ENCODE measurements at places on chromosomes 12 and 14.

DNA sequence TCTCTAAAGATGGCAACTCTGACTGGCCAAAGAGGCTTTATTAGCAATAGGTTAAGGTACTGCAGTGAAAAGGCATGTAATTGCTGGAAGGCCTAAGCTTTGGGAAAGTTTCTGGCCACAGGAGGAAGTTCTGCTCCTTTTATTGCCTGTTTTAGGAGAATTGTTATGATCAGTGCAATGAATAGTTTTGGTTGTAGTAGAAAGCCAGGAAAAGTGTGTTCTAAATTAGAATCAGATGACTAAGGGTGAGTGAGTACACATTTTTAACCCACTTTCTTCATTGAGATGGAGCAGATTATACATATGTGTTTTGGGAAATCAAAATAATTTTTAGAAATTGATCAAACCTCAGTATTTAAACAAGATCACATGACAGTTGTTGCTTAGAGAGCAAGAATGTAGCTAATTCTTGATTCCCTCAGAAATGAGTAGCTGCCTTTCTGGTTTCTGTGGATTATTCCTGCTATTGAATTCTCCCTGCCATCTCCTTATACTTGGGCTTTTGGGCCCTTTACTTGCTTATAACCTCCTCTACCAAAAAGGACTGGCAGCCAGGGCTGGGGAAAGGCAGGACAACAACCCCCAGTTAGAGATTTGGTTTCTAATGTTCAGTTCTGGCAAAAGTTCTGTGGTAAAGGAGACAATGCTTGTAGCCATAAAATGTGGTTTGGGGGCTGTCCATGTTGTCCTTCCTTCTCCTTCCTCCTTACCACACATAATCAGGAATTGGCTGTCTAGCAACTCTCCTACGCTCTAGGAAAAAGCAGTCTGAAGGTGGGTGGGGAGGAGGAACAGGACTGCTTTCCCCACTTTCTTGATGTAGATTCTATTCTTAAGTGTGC, 217.1 kb downstream of the SLC38A4 start:
- DNase-seq, result no peak

GRCh38 chr14:79861111-79861510, 350.2 kb downstream of the DIO2 start:
- DNase-seq, result no peak

DNA sequence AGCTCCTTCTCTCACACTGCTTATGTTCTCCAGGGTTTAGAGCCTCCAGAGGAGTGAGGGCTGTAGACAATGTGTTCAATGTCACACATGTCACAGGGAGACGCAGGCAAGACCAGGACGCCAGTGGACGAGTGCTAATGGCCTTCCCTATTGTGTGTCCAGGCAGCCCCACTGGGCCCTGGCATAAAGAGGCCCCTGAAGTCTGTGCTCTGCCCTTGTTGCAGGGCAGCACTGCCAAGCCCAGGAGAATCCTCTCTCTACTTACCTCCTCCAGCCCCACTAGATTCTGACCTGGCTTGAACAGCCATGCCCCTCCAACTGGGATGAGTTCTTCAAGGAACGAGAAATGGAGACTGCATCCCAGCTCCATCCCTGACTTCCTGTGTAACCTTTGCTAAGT, 24.8 kb upstream of the TMEM106C start:
- no peak for DNase-seq

DNA sequence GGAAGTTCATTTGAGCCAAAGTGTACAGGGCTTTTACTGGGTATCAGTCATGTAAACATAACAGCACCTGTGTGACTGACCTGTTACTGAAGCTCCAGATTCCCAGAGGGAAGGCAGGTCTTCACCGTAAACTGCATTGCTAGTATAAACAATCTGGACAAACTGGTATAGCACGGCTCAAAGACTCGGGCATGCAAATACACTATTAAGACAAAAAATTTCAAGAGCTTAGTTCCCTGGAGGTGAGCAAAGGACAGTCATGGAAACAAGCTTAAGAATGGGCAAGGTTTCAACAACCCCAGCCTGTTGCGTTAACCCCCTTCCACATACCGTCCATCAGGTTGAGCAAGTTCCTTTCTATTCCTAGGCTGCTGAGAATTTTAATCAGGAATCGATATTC, 9.4 kb downstream of the PARP11 start:
- DNase-seq, result no peak

GRCh38 chr12:64583771-64584421, 26.4 kb upstream of the RASSF3 start:
- no peak for DNase-seq

GRCh38 chr12:56484566-56484965, 3.4 kb downstream of the GLS2 start:
- no peak for DNase-seq

- DNase-seq, result no peak
Measured at GRCh38 chr14:68028075-68028474, 208.5 kb downstream of the RAD51B start.

DNA sequence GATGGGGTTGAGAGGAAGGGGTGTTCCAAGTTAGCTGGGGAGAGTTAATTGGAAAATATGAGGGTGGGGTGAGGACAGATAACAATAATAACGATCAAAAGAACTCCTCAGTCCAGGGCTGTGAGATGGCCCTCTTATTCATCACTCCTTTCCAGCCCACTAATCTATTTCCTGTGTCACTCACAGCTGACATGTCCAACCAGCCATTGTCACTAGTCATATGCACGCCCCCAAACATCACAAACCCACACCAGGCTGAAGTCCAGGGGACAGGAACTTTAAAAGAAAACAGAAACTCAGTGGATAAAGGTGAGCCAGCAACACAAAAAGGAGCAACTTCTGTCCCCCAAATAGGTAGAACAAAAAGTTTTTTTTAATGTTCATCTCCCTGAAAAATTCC, 911 bp downstream of the CALCOCO1 start:
- DNase-seq, result no peak

DNA sequence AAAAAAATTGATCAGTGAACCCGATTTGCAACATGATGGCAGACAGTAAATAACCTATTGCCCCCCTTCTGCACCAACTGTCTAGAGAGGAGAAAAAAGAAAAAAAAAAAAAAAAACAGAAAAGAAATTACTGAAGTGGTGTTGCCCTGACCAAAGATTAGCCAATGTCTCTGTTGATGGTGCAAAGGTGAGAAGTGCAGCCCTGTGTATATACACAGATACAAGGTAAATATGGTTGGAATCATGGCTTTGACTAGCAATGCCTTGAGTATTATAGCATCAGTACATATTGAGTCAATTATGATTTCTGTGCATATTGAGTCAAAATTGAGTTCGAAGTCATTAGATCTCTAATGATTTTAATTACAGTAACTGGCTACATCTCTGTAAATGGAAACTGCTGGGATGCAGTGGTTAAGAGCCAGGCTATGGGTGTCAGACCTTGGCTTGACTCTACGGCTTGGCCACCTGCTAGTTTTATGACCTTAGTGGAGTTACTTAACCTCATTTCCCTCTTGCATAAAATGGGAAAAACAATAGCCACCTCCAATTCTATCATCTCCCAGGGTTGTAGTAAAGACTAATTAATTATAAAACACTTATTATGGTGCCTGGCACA, 51.0 kb downstream of the EGLN3 start:
- DNase-seq, result no peak

- DNase-seq, result peak; percentile 74
Measured at GRCh38 chr14:99271951-99272631, at the start of gene BCL11B. Gene BCL11B (minus strand): TSS chr14:99272197. CDS start chr14:99271218, 979 bp downstream.

DNA sequence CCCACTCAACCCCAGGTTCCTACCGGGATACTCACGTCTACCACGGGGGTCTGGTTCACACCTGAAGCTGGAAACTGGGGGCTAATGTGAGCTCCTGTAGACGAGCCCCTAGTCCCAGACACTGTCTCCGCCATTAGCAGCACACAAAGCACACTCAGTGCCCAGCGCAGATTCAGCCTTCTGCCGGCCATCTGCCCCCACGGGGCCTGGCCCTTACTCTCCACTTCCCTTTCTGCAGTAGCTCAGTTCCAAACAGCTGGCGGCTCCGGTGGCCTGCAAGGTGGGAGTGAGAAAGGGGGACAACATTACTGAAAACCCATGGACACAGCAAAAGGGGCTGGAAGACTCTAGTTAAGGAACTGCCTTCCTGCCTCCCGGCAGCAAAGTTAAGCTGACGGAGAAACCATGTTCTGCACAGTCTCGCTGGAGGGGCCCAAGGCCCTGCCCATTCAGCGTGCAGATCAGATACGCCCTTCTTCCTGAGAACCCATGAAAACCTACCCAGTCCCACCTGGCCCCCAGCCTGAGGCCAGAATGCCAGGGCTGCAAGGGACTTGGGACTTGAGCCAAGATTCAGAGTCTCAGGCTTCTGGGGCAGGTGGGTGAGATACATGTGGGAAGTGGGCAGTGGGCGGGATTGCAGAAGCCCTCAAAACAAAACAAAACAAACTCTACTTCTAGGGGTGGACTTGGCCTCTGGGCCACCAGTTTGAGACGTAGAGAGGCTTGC, 2.1 kb downstream of the SLC8B1 start:
- DNase-seq, result no peak

DNA sequence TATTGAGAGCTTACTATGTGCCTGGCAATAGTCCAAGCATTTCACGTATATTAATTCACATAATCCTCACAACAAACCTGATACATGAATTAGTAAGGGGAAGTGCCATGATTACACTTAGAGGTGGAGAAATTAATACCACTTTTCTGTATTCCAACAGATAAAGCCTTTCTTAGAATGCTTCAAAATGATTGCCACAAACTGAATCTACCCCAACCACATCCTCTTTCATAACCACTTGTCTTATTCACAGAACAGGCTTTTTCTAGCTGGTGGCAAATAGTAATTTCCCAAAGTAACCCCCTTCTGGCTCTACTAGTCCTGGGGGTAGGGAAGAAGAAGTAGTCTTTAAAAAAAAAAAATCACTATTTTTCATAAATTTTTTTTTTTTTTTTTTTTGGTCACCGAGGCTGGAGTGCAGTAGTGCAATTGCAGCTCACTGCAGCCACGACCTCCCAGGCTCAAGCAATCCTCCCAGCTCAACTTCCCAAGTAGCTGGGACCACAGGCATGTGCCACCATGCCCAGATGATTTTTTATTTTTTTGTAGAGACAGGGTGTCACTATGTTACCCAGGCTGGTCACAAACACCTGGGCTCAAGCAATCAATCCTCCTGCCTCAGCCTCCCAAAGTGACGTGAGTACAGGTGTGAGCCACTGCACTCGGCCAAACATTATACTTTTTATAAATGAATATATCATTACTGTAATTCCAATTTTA, 59.0 kb upstream of the ARID2 start:
- no peak for DNase-seq

- no peak for DNase-seq
Measured at GRCh38 chr12:120252071-120252906, 13.2 kb downstream of the PXN start.

DNA sequence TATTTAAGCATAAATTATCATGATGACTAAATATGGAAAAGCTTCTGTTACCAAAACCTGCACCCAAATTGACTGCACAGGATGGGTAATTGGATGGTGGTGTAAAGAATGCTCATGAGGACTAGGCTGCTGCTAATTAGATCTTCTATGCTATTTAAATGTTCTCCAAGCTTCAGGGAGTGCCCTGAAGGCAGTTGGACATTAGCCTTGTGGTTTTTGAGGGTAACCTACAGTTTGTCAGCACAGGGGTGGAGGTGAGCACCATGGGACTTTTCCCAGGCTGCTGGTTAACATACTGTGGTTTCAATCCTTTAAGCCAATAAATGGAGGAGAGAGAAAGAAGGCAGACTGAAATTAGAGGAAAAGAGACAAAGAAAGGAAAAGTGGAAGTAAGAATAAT, 145.0 kb downstream of the WIF1 start:
- no peak for DNase-seq

- DNase-seq, result no peak
Measured at GRCh38 chr14:61558271-61558670, 137.0 kb upstream of the HIF1A start.

- no peak for DNase-seq
Measured at GRCh38 chr14:100025111-100025510, 40.1 kb upstream of the EVL start.

DNA sequence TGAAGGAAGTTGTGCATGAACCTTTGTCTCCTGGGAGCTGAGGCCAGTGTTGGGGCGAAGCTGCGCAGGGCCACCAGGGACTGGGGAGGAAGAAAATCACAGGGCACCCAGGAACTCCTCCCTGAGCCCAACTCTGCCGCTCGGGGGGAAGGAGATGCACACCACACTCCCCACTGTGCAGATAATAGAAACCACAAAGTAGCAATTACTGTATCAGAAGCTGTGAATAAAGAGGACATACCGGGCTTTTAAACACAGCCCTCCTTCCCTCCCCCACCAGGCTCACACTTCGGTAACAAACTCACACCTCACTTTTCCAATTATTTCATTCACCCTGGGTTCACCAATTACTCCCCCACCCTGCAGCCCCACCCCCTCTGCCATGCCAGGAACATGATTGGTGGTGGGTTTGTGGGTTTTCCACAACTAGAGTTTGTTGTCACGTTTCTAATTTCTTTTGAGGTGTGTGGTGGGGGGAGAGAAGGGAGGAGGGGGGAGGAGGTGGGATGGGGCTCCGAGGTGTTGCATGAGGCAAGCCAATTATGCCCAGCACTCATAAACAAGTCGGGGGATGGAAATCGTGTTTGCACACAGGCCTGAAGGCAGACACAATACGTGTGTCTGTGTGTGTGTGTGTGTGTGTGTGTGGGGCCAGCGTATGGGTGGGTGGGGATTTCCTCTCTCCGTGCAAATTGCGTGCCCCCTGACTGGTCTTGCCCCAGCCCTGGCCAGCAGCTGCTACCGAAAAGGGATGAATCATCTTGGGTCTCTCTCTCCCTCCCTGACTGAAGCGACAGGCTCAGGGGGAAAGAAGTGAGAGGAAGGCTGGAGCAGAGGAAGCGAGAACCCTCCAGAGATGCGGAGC, 103.3 kb downstream of the RBM19 start:
- no peak for DNase-seq

DNA sequence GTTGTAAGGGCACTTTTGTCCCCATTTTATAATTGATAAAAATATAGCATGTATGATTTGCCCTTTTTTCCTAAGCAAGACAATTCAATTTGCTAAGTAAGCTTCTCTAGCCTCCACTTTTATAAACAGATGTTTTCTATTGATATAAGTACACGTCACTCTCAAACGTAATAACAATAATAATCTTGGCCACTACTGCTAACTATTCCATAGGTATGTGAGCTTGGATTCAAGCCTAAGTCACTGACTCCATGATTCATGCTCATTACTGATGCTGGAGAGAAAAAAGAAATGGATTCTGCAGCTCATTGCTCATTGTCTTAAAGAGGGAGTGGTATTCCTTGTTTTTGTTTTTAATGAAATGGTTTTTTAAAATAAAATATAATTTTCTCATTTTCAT, 661.0 kb downstream of the GALC start:
- DNase-seq, result no peak

- DNase-seq, result no peak
Measured at GRCh38 chr14:91233936-91234790, 10.3 kb downstream of the GPR68 start.
